H4 (cell line): ENCODE measurements at places on chromosomes 11 and 22. TPM values are rescaled to one million over a fixed set of nuclear protein-coding genes. Genes with fewer than 3 reads are reported as not detected.

The FXYD6 gene
- 12.8 and 15.8 TPM in 2 replicates for total RNA-seq

The TMEM191B gene
- not detected in 2 replicates for total RNA-seq

The SRSF8 gene
- total RNA-seq, result 8.0 and 24.2 TPM in 2 replicates

The TCN2 gene
- 6.1 and 7.6 TPM in 2 replicates for total RNA-seq

The ALX4 gene
- total RNA-seq, result 2.5 and 2.9 TPM in 2 replicates

The HOATZ gene
- total RNA-seq, result not detected in 2 replicates

GRCh38 chr11:59197991-59198390, 14.7 kb downstream of the MPEG1 start:
- peak; percentile 50 for DNase-seq

DNA sequence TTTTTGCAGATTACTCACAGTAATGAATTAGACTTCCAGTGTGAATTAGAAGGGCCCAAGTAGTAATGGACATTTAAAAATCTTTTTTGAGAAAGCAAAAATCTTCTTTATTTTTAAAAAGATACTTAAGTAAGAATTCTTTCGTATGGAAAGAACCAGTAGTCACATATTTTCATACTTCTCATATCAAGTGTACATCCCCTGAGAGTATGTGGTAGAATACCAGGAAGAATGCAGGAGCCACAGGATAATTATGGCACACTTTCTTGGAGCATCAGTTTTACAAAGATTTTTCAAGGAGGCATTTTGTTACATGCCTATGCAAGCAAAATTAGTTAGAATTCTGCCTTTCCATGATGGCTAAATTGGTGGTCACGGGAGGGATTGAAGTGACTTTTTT, 28.1 kb downstream of the POLD3 start:
- no peak for DNase-seq

- no peak for DNase-seq
Measured at GRCh38 chr11:72798361-72798760, 4.5 kb upstream of the STARD10 start.

DNA sequence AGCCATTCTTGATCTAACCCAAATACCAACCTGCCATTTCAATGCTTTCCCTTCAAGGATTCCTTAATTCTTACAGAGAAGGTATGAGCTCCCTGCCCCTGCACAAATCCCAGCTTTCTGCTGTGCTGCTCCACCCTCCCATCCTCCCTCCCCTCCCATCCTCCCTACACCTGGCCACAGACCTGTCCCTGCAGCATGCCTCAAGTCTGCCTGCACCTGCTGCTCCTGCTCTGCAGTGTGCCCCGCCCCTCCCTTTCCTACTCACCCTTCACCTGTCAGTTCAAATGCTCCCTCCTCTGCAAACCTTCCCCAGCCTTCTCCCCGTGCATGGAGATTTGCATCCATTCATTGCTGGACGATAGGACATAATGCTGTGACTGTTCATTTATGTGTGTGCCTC, 139.9 kb upstream of the NARS2 start:
- DNase-seq, result no peak

DNA sequence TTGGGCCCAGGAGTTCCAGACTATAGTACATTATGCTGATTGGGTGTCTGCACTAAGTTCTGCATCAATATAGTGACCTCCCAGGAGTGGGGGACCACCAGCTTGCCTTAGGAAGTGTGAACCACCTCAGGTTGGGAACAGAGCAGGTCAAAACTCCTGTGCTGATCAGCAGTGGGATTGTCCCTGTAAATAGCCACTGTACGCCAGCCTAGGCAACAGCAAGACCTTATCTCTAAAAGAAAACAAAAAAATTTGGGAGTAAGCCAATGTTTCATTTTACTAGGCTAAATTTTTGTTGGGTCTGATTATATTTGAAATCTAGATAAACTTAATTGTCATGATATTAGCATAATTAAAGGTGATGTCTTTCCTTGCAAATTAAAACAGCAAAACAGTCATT, 3.4 kb downstream of the DEPDC5 start:
- DNase-seq, result no peak

GRCh38 chr11:130526846-130527245, 78.4 kb downstream of the ADAMTS15 start:
- no peak for DNase-seq

DNA sequence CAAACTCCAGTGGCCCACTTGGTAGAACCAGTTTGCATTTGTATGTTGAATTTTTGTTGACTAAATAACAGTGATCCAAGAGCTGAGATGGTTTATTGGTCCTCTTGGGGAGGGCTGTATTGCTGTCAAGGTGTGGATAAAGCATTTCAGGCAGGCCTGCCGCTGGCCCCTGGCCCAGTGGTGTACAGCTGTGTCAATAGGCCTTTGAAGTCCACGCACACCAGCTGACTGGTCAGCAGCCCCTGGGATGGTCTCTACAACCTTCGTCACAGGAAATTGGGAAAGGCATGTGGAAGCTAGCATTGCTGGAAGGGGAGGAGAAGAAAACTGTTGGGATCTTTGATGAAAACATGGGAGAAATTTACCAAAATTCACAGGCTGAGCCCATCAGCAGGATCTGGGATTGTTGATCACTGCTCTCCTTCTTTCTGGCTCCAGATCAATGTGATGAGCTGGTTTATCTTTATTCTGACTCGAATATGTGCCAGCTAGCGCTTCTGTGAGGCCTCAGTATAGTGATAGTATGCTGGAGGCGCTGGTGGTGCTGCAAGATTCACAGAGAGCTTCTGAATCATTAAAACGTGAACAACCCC, 12.5 kb upstream of the E2F8 start:
- no peak for DNase-seq

- DNase-seq, result peak; percentile 39
Measured at GRCh38 chr11:19631712-19632498, 80.7 kb upstream of the NAV2 start.

DNA sequence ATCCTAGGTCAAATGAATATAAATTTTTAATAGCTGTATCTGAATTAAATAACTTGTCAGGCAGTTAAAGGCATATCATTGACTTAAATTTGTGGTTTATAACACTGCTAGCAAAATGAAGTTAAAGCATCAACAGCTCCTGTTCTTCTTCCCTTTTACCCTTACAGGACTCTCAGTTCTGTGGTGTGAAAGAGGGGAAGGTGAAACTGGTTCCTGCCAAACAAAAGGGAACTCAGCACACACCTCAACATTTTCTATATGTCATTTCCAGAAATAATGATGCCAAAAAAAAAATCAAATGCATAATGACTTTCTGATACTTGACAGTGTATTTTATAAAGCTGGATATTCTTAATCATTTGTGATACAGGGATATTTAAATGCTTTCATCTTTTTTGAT, 21.2 kb downstream of the ARL14EP start:
- no peak for DNase-seq

DNA sequence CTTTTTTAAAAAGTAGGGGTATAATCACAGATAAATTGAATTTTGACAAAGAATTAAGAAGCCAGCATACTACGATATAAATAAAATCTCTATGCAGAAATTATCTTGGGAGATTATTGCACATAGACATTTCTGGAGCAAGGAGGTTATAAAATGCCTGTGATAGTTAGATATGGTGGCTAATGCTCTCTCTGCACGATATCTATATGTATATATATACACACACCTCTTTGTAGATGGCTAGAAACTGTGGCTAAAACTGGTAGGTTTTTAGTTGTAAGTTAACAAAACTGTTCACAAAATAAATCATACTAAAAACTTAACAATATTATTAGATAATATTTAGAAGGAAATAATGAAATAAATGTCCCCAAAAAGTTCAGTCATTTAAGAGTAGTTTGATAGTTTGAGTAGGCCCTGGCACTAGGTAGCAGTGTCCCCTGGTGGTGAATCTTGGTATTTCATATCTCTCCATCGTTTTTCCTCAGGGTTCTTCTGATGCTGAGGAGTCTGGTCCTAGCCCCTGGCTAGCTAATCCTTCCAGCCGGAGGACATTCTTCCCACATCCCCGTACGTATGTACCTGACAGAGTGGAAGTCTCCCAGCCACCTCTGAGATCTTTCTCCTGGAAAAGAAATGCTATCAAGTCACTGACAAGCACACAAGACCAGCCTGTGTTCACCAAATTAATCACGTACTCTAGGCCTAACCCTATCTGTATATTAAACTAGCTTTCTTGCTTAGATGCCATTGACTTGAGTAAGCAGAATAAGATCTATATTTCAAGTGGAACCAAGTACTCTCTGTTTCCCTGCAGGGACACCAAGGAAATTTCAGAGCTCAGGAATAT, 32.2 kb downstream of the ART5 start:
- no peak for DNase-seq

- no peak for DNase-seq
Measured at GRCh38 chr22:38706101-38706900, 557 bp downstream of the GTPBP1 start.

DNA sequence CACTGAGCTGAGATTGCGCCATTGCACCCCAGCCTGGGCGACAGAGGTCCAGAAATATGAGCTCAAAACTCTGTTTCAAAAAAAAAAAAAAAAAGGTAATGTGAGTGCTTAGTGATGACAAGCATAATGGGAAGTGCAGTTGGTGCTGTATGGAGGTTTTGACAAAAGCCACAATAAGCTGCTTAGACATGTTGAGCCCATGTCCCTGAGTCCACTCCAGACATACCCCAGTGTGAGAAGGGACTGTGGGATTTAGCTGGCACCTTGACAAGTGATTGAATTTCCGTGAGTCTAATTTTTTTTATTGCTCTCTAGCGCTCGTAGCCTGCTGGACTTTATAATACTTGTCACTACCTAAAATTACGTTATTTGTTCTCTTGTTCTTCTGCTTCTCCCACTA, 15.1 kb upstream of the LGR4 start:
- DNase-seq, result no peak

DNA sequence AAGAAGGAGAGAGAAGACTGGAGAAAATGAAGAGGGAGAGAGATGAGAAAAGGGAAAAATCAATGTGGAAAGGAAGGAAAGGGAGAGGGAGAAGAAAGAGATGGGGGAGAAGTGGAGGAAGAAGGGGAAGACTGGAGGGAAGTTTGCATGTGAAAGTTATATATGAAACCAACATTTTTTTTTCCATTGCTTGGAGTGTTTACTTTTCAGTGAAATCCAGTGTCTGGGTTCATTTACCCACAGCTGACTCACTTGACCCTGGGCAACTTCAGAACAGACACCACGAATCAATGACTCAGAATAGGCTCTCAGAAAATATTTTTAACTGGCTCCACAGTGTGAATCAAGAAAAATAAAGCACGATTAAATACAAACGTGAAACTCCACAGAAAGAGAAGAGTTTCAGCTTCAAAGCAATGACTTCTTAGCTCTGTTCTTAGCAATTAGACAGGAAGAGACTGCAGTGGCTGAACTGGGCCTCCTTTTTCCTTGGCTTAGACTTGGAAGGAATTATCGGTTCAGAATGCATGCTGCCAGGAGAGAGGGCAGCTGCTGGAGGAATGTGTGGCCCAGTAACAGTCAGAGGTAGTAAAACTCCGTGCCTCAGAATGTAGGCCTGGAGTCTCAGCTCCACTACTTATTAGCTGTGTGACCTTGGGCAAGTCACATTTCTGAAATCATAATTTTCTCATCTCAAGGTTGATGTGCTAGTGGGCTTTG, 237.5 kb downstream of the MIAT start:
- peak; percentile 84 for DNase-seq

DNA sequence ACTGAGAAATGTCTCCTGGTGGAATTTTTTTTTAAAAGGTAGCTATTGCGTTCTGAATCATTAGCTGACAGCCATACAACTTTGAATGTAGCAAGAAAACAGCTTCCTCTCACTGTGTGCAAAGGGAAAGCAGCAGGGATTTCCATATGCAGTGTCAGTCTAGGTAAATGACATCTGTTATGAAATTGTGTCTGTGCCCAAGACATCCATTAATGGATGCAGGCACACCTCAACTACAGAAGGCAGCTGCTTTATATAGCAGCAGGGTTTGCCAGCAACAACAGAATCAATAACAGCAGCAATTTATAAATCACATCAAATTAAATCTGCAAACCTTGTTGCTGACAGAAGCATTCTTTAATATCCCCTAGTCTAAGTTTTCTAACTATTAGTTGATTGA, 745.3 kb upstream of the RAG2 start:
- DNase-seq, result no peak

DNA sequence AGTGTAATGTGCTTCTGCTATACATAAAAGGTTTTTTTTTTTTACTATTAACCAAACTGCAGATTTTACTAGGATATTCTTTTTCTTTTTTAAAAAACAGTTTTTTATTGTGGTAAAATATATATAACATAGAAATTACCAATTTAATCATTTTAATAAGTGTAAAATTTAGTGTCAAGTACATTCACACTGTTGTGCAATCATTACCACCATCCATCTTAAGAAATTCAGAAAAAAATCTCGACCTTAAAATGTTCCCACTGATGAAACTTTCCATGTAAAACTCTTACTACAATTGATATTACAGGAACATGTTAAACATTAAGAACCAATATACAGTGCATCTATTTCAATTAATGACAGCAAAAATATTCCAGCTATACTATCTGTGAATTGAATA, 244.8 kb upstream of the FAT3 start:
- DNase-seq, result no peak

DNA sequence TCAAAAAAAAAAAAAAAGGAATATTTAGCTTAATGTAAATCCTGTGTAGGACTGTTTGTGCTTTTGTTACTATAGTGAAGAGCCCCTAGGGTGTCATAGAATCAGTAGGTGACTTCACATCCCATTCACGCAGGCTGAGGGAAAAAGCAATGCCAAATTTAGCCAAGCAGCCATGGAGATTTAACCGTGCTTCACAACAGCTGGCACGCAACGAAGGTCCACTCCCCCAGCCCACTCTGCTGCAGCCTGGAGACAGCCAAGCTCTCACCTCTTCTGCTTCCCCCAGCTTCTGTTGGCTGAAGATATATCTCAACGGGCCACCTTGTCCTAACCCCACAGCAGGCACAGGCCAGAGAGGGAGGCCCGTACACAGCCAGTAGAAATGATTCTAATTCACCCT, 78.8 kb upstream of the BID start:
- no peak for DNase-seq

DNA sequence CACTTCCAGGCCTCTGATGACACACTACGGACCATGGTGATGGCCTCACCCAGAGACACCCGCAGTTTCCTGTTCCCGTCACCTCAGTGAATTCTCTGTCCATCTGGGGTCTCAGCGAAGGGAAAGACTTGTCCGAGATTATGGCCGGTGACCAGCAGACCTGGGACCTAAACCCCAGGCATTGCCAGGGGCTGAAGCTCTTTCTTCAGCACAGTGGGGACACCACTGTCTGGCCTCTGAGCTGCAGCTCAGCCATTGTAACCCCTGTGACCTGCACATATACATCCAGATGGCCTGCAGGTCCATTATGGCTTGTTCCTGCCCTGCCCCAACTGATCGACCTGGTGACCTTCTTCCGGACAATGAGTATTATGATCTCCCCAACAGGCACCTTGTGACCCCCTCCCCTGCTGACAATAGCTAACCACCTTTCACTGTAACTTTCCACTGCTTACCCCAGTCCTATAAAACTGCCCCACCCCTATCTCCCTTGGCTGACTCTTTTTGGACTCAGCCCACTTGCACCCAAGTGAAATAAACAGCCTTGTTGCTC, 22.3 kb downstream of the CBX7 start:
- no peak for DNase-seq

- no peak for DNase-seq
Measured at GRCh38 chr22:46861468-46862367, 99.3 kb downstream of the TBC1D22A start.
